ENCODE measurements at places on chromosomes 3 and 15.
A peak's percentile ranks its signal among the peaks of the same experiment; 100 is the strongest.

- DNase-seq = no peak
Observed at GRCh38 chr15:79863886-79864285, 32.9 kb downstream of the MTHFS start.

DNA sequence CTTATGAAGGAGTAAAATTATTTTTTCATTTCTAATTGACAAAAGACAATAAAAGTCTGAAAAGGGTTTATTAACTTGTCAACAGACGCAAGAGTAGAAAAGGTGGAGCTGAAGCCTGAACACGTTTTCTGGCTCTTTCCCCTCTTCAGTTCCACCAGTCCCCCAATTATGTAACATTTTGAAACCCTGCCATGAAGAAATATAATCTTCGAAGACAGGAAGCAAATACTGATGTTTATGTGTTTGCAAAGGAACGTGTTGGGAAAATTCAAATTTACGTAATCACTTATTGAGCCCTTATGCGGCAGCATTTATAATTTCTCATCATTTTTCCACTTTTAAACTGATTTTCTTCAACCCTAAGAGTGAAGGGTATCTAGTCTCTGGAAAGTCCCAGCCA, 767 bp downstream of the AP3S2 start:
- DNase-seq = no peak

DNA sequence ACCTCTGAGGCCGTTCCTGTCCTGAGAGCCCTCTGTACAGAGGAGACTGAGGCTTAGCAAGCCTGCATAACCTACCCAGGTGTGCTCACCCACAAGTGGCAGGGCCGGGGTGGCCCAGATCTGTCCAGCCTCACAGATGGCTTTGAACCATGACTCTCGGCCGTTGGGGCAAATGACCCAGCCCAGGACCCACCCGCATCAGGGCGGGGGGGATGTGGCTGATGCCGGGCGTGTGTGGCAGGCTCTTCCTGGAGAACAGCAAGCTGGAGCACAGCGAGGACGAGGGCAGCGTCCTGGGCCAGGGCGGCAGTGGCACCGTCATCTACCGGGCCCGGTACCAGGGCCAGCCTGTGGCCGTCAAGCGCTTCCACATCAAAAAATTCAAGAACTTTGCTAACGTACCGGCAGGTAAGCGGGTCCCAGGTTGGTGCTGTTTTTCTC, 133.5 kb downstream of the LRRK1 start:
- DNase-seq = peak; percentile 18

DNA sequence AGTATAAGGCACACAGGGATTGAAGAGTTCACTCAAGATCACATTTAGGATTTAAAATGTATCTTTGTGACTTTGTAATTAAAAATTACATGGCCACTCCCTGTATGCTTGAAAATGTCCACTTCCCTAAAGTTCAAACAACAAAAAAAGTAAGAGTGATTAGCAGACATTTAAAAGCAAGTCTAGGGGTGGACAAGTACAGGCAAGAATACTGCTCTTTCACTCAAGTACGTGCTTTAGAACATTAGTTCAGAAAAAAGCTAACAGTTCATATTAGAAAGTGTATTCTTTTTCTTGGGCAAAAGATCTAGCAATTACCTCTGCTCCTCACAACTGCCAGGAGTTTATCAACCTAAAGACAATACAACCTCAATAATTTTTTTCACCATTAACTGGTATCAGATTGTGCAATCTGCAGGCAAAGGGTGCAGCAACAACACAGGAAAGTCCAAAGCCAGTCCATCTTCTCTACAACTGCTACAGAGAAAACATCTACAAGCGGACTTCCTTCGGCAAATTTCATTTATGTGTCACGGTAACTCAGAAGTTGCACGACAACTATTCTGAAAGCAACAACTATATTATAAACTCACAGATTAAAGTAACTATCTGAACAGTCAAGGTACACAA, 18.1 kb downstream of the CHSY1 start:
- no peak for DNase-seq

DNA sequence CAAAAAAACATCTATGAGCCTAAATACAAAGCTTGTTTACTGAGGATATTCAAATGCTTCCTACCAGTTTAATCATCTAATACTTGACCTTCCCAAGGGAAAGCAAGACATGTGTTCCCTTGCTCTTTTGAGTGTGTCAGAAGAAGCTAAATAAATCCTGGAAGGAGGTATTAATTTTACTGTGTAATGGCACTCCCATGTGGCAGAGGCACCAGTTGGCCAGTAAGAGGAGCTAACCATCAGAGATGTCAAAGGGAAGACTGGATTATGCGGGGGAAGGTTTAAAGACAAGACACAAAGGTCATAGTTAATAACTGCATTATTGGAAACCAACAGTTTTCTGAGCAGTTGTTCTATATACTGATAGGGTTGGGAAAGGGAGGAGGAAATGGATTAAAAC, 125.1 kb downstream of the SUCLG2 start:
- no peak for DNase-seq

DNA sequence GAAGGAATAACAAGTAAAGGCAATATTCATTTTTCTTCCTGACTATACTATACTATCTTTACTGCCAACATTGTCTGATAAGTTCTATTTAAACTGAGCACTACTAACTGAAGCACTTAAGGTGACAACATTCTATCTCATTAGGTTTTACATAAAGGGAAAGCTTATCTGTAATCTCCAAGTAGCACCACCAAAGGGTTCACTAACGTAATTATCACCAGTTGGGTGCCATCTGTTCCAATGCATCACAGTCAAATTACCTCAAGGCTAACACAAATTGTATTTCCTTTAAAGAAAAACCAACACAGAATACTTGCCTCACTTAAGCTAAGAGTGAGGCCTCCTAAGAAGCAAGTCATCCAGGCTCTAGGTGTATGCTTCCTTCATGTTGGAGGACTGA, 453.8 kb downstream of the RAP2B start:
- no peak for DNase-seq

GRCh38 chr3:192923731-192924130, 6.1 kb upstream of the MB21D2 start:
- DNase-seq = no peak

DNA sequence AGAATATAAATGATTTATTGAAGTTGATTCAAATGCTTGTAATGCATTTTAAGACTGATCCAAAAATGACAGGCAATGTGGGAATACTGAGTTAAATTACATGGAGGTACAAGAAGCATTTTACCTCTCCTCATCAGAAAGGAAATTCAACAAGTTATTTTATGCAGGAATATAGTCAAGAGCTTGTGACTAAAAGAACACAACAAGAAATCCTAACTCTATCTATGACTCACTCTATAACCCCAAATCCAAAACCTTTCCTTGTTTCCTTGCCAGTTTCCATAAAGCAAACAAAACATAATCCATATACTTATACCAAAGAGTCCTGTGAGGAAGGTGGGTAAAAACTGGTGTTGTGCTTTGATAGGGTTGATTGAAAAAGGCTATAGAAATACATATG, 30.8 kb downstream of the SIN3A start:
- no peak for DNase-seq

DNA sequence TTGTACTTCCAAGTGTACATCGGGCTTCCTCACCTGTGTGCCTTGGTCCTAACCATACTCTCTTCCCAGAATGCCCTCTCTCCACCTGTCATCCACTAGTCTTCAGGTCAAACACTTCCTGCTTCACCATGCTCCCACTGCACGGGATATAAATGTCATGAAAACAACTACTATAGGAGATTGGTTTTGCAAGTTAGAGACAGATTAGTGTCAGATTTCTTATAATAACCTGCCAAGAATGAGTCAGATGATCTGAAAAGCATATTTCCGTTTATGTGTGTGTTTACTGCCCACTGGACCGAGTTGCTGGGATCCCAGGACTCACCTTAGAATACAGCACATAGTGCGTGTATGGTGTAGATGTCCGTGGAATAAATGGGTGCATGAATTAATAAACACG, 21.4 kb downstream of the PLA1A start:
- DNase-seq = no peak

- no peak for DNase-seq
Observed at GRCh38 chr3:1677576-1678156, 421.0 kb upstream of the CNTN4 start.

DNA sequence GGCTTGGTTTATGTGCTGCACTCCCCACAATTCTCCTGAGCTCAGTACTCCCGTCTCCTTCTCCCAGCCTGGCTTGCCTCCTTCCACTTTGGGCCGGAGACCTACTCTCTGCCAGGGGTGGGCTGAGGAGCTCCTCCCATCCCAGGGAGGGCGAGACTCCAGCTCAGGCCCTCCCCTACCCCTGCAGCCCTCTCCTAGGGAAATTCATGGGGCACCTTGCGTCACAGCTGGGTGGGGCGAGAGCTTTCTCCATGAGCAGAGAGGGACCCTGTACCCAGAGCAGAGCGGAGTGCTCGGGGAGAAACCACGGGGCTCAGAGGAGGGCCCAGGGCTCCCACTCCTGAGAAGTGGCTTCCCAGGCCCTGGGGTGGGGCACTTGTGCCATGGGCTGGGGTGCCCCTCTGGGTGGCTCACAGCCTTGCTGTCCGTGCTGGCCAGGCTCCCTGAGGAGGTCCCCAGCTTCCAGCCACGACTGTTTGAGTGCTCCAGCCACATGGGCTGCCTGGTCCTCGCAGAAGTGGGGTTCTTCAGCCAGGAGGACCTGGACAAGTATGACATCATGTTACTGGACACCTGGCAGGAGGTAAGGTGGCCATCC, 13.3 kb downstream of the VILL start:
- DNase-seq = no peak

DNA sequence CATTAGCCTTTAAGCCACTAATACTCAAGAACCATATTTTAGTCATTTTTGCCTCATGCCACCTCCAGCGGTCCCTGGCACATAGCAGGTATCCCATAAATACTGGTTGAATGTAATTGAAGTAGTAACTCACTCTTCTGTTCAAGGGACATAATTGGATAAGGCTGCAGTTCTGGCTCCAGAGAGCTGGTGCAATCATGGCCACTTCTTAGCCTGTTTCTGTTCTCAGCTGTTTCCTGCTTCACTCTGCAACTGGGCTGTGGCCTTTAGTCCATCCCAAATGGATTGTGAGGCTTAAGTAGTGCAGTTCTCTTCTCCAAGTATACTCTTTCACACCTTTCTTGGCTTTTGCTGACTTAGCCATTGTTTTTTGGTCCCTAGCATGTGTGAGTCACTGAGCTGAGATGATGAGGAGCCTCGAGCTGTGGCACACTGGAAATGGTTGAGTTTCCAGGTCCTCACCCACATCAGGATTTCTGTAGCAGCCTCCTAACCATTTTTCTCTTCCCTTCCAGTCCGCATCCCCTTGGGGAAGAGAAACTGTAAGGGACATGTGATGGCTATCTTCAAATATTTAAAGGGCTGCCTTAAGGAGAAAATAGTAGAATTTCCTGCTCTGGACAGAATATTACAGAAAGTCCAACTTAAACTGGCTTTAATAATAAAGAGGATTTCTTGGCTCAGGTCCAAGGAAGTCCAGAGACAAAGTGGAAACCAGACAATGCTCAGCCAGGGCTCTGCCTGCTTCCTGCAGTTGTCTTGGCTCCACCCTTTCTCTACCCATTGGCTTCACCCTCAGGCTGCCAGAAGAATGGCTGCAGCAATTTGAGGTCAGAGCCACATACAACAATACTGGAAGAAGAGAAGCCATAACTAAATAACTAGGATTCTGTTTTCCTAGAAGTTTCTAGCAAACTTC, 305.4 kb upstream of the ROPN1 start:
- DNase-seq = no peak

DNA sequence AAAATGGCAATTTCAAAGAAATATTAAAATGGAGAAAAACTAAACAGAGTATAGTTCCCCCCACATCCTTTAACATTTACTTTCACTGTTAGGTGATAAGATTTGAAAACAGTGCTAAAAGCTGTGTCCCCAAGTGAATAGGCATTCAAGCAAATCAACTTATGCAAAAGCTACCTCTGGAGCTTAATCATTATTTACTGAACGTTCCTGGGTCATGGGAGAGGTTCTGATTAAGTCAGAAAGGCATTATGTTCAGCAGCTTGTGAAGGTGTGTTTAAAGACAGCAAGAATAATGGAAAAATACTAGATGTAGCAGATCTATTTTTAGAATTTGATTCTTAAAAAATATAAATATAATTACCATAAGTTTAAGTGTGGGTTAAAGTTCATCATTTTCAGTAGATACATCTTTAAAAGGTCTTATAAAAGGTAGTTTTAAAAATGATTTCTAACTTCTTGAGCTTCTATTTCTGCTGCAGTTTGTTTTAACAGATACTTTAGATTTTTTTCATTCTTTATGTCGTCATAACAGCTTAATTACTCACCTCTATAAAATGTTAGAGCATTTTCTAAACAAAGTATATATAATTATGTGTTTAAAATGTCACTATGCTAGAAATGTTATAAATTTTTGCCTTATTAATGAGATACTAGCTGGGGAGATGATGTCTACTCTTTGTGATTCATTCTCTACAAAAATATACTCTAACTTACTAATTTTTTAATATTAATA, 127.9 kb downstream of the MITF start:
- DNase-seq = no peak

GRCh38 chr3:27074914-27075313, 294.3 kb downstream of the NEK10 start:
- DNase-seq = no peak

DNA sequence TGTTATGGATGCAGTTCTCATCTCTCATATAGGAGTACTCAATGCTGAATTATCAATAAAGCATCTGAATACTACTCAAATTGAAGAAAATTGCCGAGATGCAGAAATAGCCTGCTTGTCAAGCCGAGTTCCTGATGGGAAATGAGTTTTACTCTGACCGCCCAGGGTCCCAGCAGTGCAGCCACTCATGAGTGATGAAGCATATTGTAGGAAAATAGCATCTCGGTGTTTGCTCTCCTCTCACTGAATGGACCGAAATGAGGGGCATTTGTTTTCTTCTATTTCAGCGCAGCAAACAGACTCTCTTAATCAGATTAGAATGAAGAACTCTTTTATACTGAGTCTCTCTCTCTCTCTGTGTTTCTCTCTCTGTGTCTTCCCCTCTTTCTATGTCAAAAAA, 190.0 kb downstream of the GABRB3 start:
- DNase-seq = no peak

GRCh38 chr3:30443756-30444673, 162.4 kb upstream of the TGFBR2 start:
- DNase-seq = no peak

DNA sequence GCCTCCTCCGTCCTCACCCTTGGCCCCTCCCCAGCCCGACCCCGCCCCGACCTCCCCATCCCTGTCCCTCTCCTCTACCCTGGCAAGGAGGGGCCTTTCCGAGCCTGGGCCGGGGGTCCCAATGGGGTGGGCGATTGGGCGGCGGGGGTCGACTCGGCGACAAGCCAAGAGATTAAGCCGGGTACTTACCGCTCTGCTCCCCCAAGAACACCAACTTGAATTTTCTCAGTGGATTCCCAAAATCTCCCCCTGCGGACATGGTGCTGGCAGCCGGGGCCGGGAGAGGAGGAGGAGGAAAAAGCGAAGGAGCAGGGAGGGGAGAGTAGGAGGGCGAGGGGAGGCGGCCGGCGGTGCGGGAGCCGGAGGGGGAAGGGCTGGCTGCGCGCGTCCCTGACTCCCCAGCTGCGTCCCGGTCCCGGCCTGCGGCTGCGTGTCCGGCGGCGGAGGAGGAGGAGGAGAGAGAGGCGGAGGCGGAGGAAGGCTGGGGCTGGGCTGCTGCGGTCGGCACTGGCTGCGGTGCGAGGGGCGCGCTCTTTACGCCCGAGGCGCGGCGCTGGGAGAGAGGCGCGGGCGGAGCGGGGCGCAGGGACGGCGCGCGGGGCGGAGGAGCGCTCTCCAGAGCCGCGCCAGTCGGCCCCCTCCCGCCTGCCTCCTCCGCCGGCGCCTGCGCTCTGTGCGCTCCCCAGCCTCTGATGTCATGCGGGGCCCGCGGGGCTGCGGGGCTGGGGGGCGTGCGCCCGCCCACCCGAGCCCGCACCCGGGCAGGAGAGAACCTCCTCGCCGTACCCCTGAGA, at the start of gene RAB6B:
Gene RAB6B (minus strand): TSS at position 675 of the 794 bp plus-strand sequence. CDS start 416 bp downstream, at position 259.
- no peak for DNase-seq
